ENCODE measurements at places on chromosomes 2 and 18. TPM values are rescaled to one million over a fixed set of nuclear protein-coding genes. Genes with fewer than 3 reads are reported as not detected.

VWC2L gene
- total RNA-seq, result not detected

B3GNT7 gene
- 0.27 TPM for total RNA-seq

KIF5C gene
- total RNA-seq, result 25.4 TPM

MEP1B gene
- total RNA-seq, result not detected

SKOR2 gene
- not detected for total RNA-seq

TUBB8B gene
- total RNA-seq, result not detected

TEKT4 gene
- not detected for total RNA-seq
